ENCODE measurements at places on chromosomes 11 and 22.

DNA sequence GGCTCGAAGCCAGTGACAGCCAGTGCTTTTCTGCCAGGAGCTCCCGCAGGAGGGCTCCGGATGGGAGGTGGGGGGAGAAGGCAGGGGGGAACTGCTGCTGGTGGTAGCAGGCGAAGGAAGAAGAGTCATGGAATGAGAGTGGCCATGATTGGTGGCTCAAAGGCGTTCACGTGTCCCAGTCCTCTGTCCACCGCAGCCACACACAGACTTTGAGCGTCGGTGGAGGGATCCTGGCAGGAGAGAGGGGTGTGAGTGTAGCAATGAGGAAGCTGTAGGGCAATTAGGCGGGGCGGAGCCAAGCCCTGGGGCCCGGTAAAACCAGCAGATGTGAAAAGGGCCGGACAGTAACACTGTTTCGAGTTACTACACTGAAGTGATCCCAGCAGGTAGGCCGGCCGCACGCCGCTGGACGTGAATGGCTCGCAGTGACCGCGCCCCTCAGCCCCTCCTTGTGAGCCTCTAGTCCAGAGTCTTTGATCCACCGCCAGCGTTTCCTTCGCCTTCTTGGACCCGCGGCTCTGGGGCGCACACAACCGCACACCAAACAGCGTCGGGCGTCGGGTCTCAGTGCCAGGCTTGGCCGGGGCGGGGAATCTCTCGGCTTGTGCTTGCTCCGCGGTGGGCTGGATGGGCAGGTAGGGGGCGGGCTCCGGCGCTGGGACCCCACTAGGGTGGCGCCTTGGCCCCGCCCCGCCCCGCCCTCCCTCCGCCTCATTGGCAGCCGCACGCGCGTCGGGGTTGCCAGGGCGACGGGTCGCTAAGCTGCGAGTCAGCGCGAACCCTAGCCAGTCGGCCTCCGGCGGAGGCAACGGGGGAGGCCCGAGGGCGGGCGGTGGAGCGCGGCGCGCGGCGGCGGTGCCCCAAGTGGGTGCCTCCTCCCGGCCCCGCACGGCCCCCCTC lies at the start of gene LRRC10B:
TSS of gene LRRC10B (plus strand) at position 788 of the 900 bp plus-strand sequence. CDS start 250 bp downstream, outside the sequence.
- DNase-seq: no peak

DNA sequence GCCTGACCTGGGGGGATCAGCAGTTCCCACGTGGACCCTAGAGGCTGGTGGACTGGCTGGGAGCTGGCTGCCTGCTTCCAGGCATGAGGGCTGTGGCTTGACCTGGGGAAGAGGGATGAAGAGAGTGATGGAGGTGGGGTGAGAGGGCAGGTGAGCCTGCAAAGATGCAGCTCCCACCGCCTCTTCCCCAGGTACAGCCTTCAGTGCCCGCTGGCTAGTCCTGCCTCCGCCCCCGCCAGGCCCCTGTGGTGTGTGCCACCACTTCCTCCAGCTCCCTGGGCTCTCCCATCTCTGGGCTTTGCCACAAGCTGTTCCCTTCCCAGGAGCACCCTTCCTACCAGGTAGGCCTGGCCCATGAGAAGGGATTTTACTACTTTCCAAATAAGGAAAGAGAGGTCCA lies 19.1 kb downstream of the PARVG start:
- DNase-seq: no peak

GRCh38 chr22:17307566-17307965 lies 61.7 kb upstream of the CECR2 start:
- DNase-seq: no peak

GRCh38 chr22:21455334-21456089 lies 11.7 kb upstream of the TMEM191C start:
- no peak for DNase-seq

DNA sequence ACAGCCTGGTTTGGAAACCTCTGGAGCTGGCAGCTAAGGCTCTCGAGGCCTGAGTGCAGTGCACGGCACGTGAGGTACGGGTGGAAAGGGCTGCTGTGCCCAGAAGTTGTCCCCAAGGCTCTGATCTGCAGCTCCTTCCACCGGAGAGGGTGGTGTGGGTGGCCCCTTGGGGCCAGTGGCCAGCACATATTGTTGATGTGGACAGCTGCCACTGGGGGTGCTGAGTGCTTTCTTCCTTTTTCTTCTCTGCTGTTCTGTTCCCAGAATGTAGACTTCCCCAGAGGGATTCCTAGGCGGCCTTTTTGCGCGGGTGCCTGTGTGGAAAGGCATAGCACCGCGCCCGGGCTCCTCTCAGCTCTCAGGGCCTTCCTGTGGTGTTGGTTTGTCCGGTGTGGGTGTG lies 1476.5 kb downstream of the TBC1D22A start:
- DNase-seq: no peak

- no peak for DNase-seq
Observed at GRCh38 chr11:134485316-134485715, 73.3 kb upstream of the B3GAT1 start.

DNA sequence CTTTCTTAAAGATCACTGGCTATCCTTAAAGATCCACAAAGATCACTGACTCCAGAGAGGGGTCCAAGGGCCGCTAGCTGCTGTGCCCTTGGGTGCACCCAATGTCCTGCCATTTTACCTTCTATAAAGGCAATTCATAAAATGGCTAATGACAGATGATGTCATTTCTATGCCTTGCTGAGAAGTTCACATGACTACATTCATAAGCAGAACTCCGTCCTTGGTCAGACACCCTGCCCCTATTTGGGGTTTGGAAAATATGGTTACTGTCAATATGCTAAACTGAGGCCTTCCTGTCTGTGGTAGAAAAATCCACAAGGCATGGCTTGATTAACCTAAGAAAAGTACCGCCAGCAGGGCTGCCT lies 60.9 kb upstream of the BMAL1 start:
- DNase-seq: no peak

DNA sequence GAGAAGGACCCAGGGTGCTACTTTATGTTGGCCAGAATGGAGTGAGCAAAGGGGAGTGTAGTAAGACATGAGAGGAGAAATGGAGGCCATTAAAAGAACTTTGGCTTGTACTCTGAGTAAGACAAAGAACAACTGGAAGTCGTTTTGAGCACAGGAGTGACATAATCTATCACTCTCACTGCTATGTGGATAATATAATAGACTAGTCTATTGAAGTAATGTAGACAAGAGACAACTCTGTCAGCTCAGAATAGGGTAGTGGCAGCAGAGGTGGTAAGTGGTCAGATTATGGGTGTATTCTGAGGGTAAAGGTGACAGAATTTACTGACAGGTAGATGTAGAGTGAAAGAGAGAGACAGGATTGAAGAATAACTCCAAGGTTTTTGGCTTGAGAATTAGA lies 8.2 kb downstream of the KIF18A start:
- DNase-seq: no peak

- DNase-seq: no peak
Observed at GRCh38 chr22:27438271-27438980, 363.1 kb downstream of the MN1 start.

DNA sequence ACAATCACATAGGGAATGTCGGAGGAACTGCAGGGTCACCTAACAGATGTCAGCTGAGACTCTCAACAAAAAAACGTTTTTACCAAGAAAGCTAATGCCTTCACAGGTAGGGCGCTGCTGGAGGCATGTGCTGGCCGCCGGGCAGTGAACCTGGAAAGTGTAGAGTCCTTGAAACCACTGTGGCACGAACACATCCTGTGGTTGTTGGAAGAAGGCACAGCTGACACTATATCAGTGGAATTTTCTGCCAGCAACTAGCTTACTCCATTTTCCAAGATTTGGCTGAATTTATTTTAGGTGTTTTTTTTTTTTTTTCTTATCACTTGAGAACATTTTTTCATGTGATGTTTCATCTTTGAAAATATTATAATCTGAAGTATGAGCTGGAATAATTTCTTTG lies 14.2 kb downstream of the TRMU start:
- no peak for DNase-seq

- DNase-seq: peak; percentile 41
Observed at GRCh38 chr11:68020575-68020974, 9.9 kb upstream of the NDUFS8 start.

DNA sequence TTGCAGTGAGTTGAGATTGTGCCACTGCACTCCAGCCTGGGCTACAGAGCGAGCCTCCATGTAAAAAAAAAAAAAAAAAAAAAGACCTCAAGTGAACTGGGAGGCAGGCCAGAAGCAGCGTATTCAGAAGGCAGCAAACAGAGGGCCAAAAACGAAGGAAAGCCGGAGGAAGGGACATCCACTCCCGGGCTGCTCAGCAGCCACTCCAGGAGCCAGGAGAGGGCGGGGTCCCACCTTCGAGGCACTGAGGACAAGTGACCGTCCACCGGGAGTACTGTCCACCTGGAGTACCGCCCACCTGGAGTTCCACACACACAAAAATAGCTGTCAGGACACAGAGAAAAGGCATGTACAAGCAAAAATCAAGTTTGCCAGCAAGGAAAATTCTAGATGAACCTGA lies 5.5 kb downstream of the TOLLIP start:
- DNase-seq: no peak

GRCh38 chr11:130358398-130358797 lies 43.7 kb upstream of the ZBTB44 start:
- no peak for DNase-seq

DNA sequence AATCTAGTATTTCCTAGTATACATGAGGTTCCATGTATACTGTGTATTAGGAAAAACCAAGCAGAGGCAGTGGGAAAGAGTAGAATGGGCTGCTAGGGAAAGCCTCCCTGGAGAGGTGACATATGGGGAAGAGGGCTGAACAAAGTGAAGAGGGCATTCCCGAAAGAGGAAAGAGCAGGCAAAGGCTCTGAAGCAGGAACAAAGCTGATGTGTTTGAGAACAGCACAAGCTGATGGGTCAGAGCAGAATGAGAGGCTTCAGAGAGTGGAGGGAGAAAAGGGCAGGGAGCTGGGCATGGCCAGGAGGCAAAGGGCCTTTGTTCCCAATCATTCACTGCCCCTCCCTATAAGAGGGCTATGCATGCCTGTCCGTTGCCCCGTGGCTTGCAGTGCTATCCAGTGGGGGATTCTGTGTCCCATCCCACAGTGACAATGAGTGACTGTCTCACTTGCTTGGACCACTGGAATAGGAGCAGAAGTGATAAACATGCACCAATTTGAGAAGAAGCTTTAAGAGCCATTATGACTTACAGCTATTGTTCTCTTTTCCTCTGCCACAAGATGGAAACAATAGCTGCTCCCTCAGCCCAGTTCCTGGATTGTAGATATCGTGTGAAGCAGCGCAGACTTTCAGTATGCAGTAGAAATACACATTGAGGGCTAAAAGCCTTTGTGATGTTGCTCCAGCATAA lies 39.6 kb downstream of the GALNT18 start:
- DNase-seq: peak; percentile 2

GRCh38 chr11:17760102-17761029 lies 25.8 kb downstream of the KCNC1 start:
- peak; percentile 55 for DNase-seq

GRCh38 chr22:33221568-33221967 lies 163.4 kb upstream of the SYN3 start:
- no peak for DNase-seq

DNA sequence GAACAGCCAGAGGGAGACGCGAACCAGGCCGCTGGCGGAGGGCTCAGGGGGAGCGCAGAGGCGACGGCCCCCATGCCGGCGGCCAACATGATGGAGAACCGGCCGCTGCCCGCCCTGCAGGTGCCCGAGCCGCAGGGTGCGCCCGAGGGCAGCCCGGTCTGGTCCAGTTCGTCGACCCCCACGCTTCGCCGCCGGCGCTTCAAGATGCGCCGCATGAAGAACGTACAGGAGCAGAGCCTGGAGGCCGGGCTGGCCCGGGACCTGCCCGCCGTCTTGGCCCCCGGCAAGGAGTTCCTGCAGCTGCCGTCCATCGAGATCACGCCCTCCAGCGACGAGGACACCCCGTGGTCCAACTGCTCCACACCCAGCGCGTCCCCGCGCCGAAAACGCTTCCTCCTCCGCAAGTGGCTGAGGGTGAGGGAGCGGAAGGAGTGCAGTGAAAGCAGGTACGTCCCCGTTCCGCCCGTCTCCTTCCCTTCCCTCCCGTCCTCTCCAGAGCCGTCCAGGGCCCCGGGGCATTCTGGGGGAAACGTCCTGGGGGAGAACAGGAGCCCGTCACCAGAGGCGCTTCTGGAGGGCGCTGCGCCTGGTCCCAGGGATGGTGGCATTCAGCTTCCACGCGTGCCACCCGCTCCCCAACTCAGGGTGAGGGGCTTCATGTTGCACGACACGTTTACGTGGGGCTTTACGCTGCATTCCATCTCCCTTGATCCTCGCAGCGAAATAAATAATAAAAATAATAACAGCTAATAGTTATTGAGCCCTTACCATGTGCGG lies 840 bp downstream of the GRAMD1B start:
- DNase-seq: peak; percentile 68

- DNase-seq: peak; percentile 24
Observed at GRCh38 chr22:42560781-42561180, 7.0 kb downstream of the SERHL2 start.

GRCh38 chr11:119472186-119472855 lies 49.3 kb upstream of the THY1 start:
- DNase-seq: no peak

- DNase-seq: no peak
Observed at GRCh38 chr11:24132471-24132870, 364.4 kb upstream of the LUZP2 start.

- no peak for DNase-seq
Observed at GRCh38 chr22:27106985-27107384, 449.6 kb downstream of the MIAT start.

DNA sequence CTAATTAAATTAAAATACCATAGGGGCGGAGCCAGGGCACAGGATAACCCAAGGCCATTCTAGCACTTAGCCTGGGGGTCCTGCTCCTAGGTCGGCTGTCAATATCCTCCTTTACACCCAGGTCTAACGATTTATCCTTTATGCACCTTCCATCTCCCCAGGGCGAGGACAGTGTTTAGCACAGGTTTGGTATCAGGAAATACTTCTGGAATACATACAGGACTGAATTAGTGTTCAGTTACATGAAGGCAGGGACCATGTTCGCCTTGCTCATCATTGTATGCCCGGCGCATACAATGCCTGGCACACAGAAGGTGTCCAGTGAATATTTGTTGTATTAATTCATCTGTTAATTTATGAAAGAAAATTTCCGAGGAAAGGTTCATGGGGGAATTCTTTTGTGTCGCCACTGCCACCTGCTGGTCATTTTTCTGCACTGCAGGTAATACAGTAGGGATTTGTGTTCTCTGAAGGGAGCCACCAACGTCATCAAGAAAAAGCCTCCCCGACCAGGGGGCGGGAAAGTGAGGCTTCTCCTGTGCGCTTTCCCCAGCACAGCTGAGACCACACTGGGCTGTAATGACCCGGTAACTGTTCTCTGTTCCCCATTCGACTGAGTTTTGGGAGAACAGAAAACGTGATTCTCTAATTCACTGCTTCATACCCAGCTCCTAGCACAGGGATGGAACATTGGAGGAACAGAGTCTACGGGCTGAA lies 68.7 kb upstream of the ASPHD2 start:
- DNase-seq: peak; percentile 84

Measured in fibroblast of pulmonary artery (primary cell).